ENCODE measurements at places on chromosomes 1 and 21.

DNA sequence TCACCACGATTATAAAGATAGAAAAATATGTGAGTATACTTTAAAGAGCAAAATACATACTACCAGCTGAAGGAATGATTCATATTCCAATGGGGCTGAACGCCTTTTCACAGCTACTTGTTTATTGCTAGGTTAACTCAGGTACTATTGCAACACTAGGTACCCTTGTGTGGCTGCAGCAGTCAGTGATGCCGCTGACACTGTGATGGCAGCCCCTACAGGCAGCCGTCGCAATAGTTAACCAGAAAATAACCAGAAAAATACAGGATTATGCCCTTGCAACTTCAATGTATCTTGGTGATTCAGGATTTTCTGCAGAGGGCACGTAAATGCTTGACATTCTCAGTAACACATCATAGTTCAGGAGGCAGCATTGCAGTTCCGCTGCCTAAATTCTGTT lies 1.6 kb upstream of the MARK1 start:
- DNase-seq: no peak
- no peak overlapping the region for H3K4me3 ChIP-seq
- peaks cover 80% of the 10 kb centered on the region for H3K27me3 ChIP-seq
- H3K27ac ChIP-seq: no peak overlapping the region
- no peaks in the 10 kb centered on the region for H3K36me3 ChIP-seq

DNA sequence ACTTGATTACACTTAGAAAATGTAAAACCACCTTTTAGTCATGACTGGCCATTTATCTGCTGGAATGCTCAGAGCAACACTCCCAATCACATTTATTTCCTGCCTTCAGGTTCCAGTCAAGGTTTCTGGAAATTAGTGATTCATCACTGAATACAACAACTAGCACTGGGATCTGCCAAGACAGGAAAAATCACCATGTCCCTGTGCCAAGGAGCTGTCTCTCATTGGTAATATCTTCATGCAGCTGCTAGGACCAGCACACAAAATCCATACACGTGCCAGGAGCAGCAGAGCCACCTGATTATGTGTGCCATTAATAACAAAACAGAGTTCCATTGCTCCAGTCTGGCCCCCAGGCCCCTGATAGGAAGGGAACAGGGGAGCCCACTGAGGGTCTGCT lies 194.6 kb downstream of the TNR start:
- no peak overlapping the region for H3K27ac ChIP-seq
- no peak overlapping the region for H3K4me3 ChIP-seq
- peaks cover 63% of the 10 kb centered on the region for H3K27me3 ChIP-seq
- no peaks in the 10 kb centered on the region for H3K4me1 ChIP-seq
- peaks cover 2% of the 10 kb centered on the region for H3K36me3 ChIP-seq

- no peaks in the 10 kb centered on the region for H3K27me3 ChIP-seq
- H3K4me3 ChIP-seq: no peak overlapping the region
- H3K4me1 ChIP-seq: peaks cover 10% of the 10 kb centered on the region
- no peak overlapping the region for H3K27ac ChIP-seq
- no peak for DNase-seq
- peaks cover 2% of the 10 kb centered on the region for H3K36me3 ChIP-seq
These were observed 255.8 kb upstream of the CACYBP start for GRCh38 chr1:174743654-174744561.

- no peaks in the 10 kb centered on the region for H3K27me3 ChIP-seq
- no peaks in the 10 kb centered on the region for H3K36me3 ChIP-seq
- DNase-seq: no peak
- H3K4me1 ChIP-seq: no peaks in the 10 kb centered on the region
These were observed 275.1 kb upstream of the VAMP3 start for GRCh38 chr1:7495962-7496361.

DNA sequence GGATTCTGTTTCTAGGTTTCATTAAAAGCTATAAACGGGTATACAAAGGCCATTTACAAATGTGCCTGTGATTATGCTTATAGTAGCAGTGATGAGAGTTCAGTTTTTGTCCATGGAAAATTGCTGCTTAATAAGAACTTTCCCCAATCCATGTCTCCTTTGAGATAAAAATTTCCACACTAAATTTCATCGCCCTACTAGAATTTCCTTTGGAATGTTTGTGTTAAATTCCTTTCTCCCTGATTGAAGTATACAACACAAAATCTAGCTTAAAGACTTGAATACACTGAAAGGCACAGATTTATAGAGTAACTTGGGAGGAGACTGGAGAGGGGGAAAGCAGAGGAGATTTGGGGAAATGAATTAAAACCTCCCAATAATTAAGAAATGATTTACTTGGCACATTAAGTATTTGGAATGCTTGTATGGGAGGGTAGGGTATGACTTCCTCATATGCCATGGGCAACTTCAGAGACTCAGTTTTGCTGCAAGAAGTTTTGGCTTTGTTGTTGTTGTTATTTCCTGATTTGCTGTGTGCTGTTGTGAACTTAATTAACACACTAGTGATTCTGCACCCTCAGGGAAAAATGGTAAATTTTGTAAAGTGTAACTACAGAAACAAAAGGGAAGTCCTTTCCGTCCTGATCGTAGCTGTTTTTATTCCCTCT lies 157.6 kb upstream of the LMO4 start:
- H3K36me3 ChIP-seq: no peaks in the 10 kb centered on the region
- H3K27ac ChIP-seq: no peak overlapping the region
- no peak for DNase-seq
